ENCODE measurements at places on chromosomes 5 and 9. TPM values are rescaled to one million over a fixed set of nuclear protein-coding genes. Genes with fewer than 3 reads are reported as not detected.

Gene SLC6A7
- 13.2 TPM for total RNA-seq

Gene BARX1
- total RNA-seq = 0.18 TPM

GRCh38 chr5:88944751-88945531, 62.0 kb upstream of the MEF2C start:
- DNase-seq = no peak

GRCh38 chr9:8289681-8290080, 490.1 kb upstream of the DMAC1 start:
- DNase-seq = no peak

GRCh38 chr5:150313501-150313900, 10.8 kb upstream of the ARSI start:
- DNase-seq = no peak

- no peak for DNase-seq
Measured at GRCh38 chr5:178074266-178074952, 38.9 kb upstream of the N4BP3 start.

GRCh38 chr9:127175764-127176163, 53.3 kb upstream of the ANGPTL2 start:
- no peak for DNase-seq

DNA sequence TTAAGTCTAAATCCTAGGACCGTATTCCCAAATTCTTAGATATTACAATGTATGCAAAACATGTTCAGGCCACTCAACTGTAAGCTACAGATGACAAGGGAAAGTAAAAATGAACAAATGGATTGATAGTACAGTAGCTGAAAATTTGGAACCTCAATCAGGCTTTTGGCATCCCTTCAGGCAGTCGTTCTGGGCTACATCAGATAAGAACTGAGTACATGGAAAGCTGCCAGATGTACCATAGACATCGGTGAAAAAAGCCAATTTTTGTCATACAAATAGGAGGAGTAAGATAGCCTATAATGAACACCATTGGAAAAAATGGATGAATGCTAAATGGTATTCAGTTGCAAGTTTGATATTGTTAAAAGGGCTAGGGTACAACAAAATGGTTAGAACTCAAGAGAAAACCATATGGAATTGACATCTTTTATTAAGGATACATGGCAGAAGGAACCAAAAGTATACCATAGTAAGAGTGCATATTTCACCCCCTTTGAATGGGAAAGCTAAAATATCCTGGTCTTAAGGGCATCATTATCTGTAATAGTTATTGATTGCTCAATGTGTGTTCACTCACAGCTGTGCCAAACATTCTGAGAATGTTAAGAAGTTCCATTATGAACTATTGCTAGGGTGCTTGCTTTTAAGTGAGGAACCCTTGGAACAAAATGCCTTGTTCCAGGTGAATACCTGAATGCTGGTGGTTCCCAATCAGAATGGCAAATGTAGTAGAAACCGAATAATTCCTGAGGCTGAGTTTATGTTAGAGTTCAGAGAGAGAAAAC, 86.4 kb downstream of the NR3C1 start:
- no peak for DNase-seq

Gene SPATA31C1
- not detected for total RNA-seq

DNA sequence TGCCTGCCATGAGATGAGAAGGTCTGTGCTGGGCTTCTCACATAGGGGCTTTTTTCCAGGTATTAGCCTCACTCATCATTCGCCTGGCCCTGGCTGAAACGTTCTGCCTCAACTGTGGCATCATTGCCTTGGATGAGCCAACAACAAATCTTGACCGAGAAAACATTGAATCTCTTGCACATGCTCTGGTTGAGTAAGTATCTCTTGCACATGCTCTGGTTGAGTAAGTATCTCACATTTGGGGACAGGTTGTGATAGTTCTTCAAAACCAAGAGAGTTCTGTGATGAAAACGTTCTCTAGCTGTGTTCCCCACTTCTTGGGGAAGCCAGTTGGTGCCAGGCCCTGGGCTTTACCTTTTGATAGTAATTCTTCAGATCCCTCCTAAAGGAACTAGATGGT, 17.4 kb upstream of the IL13 start:
- no peak for DNase-seq

- DNase-seq = no peak
Measured at GRCh38 chr5:153880106-153880505, 158.6 kb downstream of the FAM114A2 start.

Gene SPRY4
- total RNA-seq = 9.5 TPM

Gene TCERG1
- 46.0 TPM for total RNA-seq

Gene SLC34A1
- not detected for total RNA-seq

GRCh38 chr9:94937214-94937903, 210.9 kb downstream of the AOPEP start:
- no peak for DNase-seq

DNA sequence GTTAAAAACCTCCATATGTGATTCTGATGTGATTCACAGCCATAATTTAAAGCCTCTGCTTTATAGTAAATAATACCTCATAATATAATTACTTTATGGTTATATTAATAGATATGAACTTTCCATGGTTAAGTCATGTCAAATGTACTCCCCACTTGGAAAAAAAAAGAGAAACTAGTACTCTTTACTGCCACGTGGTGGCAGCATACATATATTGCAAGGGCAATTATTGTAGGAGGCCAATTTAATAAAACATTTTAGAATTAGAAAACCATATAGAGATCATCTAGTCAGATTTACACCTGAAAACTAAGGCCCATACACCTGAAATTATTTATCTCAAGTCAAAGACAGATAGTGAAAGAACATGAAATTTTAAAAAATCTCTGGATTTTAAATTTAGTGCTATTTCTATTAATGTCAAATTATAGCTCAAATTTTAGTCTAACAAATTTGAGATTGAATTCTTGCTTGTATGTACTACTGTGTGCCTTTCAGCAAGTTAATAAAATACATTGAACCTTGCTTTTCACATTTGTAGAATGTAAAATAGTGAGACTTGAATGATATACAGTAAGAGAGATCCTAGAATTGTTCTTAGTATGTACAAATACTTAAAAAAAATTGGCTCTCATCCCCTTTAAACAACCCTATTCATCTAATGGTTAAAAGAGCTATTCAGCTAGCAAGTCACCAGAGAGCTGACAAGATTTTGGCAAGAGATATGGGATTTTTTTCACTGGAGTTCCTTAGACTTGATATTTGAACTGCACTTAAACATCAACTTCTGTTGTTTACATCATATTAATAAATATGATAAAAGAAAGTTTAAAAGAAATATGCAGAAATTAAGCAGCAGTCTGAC, 603.8 kb downstream of the TLE4 start:
- DNase-seq = peak; percentile 22

Gene SEMA5A
- total RNA-seq = 37.4 TPM

DNA sequence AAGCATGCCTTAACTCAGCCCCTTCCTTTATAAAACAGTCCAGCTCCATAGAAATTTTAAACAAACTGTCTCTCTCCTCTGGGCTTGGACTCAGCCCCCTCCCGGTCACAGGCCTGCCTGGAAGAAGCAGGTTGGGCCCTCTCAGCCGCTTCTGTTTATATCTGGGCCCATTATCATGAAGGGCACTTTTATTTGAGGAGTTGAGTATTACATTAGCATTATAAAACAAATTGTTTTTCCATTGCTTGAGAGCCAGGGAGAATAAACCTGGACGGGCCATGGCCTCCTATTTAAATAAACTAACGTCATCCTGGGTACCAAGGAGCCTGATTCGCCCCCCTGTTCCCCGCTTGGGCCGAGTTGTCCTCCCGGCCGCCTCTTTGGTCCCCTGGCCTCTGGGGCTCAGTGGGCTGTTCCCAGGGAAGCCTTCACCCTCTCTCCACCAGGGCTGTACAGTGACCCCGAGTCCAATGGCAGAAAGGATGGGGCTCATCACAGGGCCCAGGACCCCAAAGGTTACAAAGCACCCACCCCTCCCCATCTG, 13.2 kb downstream of the IRX2 start:
- no peak for DNase-seq

Gene IFNA2
- not detected for total RNA-seq

Gene SOHLH1
- total RNA-seq = not detected

- no peak for DNase-seq
Measured at GRCh38 chr9:134678666-134679443, 37.3 kb downstream of the COL5A1 start.

DNA sequence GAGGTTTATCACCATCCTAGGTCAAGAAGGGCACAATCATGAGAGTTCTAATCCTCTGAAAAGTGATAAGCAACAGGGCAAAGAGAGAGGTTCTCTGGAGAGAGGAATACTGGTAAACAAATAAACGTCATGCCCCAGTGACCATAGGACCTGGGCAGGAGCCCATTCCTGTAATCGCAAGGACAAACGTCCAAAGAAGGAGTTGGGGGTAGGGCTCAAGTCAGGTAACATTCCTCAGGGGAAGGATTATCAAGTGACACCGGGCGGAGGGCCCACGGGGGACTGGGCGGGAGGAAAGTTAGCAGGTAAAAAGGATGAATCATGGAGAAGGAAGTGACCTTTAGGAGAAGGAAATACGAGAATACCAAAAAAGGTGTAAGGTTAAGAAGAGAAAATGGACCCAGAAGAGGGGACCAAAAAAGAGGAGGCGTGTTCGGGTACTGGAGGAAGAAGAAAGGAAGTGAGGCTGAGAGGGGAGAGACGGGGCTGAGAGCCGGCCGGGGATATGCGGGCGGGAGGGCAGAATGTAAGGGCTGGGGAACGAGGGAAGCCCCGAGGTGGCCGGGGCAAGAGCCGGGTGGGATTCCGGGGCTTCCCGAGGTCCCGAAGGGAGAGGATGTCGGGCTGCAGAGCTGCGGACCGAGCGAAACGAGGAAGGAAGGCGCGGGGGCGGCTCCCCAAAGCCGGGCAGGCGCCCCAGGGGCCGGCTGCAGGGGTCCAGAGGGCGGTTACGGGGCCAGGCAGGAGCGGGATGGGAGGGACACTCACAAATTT, 583 bp downstream of the DIAPH1 start:
- peak; percentile 66 for DNase-seq

DNA sequence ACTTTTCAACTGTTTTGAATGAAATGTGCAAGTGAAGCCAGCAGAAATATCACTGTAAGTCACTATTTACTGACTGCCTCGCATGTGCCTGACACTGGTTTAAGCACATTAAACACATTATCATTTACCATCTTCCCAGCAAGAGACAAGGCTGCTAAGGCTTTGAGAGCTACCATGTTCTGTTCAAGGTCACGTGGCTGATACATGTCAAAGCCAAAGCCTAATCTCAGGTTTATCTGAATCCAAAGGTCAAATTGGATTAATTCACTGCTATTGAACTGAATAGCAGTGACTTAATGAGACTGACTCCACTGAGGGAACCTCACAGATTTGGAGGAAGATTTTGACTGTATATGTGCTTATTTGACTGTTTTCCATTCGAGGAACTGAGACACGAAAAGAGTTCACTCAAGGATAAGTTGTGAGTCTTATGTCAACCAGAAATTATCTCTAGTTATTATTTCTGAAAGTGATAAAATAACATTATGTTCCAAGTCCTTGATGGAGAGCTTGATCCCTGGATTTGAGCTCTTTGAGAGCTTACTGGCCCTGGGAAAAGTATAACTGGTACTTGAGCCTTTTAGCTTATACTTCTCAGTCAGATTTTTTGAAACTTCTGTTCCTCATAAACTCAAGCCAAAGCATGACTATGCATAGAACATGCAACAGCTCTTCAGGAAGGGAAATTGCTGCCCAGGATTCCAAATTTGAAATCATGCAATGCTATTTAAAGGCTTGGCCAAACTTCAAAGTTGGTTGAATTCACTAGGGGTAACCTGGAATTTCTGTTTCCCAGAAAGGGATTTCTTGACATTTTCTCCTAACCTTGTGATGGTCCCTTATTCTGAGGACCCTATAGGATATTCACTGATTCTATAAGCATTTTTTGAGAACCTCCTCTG, 23.4 kb upstream of the ARHGAP26 start:
- DNase-seq = no peak

DNA sequence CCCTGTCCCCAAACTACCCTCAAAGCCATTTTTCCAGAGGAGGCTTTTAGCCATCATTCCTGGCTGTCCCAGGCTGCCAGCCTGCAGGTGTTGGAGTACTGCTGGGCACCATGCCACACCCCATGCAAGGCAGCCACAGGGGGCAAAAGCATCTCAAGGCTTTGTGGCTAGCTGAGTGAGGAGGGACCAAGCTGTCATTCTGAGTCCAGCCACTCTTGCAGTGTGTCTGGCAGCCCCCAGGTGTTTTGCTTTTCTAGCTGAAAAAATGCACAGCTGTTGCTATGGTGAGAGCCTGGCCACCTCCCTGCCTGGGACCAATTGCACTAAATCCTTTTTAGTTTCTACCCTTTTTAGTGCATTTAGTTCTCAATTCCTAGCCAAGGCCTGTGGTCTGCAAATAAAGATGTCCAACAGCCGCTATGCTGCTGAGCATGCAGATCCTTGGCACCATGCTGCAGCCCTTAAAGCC, 50.4 kb upstream of the PTGS1 start:
- no peak for DNase-seq

- no peak for DNase-seq
Measured at GRCh38 chr5:103546858-103547257, 15.7 kb downstream of the NUDT12 start.

DNA sequence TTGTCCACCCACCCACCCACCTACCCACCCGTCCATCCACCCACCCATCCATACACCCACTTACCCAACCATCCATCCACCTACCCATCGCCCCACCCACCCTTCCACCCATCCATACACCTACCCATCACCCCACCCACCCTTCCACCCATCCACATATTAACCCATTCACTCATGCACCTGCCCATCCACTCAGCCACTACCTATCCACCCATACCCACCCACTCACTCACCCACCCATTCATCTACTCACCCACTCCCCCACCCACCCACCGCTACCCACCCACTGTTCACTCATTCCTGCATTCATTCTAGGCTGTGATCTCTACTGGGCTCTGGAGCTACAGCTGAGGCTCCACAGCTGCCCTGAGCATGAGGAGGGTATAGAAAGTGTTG, 117.5 kb upstream of the LMX1B start:
- DNase-seq = no peak

GRCh38 chr5:64299805-64300204, 134.2 kb downstream of the RNF180 start:
- DNase-seq = no peak

DNA sequence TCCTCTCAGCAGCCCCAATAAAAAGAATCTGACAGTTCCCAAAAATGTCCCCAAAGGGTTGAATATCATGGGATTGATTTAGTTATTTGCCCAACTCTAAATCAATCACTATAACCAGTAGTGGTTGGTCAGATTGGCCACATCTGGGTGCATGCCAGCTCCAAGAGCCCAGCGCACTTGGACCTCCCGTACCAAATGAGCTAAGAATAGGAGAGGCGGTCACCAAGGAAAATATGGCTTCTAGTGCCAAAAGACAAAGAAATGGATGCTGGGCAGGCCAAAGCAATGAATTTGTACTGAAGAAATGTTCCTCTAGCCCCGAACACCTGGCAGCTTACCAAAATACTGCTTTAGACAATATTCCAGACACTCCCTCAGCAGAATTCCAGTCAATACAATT, 80.3 kb downstream of the RCL1 start:
- no peak for DNase-seq

GRCh38 chr9:70093944-70094343, 50.3 kb downstream of the MAMDC2 start:
- no peak for DNase-seq

Gene IRX2
- total RNA-seq = not detected

GRCh38 chr5:169880785-169881184, 99.5 kb downstream of the INSYN2B start:
- no peak for DNase-seq

GRCh38 chr5:167688341-167689130, 602.9 kb upstream of the WWC1 start:
- no peak for DNase-seq

Gene ROPN1L
- total RNA-seq = not detected

All from left colon (tissue), 2 donors.